Fibroblast of villous mesenchyme (primary cell): ENCODE measurements at places on chromosomes 11 and 22. TPM values are rescaled to one million over a fixed set of nuclear protein-coding genes. Genes with fewer than 3 reads are reported as not detected.

DNA sequence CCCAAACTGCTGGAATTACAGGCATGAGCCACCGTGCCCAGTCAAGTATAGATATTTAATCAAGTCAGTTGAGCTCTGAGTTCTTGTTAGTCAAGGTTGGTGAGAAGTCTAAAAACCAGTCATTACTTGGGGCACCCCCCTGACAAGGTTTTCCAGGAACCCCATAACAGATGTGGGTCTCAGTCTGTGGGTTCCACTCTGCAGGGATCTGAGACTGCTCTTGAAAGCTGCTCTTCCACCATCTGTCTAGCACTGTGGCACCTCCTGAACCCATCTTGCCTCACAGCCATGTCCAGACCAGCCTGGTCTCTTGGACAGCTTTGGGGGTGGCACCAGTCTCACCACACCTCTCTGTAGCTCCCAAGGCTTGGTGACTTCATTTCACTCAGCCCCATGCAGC, 44.3 kb upstream of the PLET1 start:
- DNase-seq = no peak

DNA sequence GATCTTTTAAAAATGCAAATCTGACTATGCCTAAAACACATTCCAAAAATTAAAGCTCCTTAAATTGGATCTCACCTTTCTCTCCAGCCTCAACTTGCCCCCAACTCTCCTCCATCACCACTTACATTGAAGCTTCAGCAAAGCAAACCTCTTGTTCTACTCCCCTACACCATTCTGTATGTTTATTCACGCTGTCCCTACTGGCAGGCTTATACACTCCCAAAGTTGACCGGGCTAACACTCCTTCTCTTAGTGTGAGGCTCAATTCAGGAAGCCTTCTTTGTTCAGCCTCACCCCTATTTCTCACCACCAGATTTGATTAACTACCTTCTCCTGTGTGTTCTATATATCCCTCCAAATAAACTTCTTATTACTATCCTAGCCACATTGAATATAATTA, 1.8 kb upstream of the GDPD4 start:
- no peak for DNase-seq

DNA sequence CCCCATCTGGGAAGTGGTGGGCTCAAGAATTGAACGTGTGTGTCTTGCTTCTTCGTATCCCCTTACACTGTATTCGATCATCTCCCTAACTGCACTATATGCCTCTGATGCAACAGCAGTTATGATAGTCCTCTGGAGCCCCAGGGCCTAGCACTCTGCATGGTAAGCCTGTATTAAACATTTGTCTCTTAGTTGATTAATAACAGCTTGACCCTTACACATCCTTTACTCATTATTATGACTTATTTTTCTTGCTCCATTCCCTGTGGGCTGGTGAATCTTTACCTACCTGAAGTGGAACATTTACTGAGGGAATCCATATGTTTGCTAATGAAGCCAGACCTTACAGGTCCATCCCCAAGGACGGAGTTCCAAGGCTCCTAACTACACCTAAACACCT, 5.6 kb downstream of the STX3 start:
- DNase-seq = no peak

GRCh38 chr22:25764270-25765015, 22.5 kb downstream of the MYO18B start:
- no peak for DNase-seq

DNA sequence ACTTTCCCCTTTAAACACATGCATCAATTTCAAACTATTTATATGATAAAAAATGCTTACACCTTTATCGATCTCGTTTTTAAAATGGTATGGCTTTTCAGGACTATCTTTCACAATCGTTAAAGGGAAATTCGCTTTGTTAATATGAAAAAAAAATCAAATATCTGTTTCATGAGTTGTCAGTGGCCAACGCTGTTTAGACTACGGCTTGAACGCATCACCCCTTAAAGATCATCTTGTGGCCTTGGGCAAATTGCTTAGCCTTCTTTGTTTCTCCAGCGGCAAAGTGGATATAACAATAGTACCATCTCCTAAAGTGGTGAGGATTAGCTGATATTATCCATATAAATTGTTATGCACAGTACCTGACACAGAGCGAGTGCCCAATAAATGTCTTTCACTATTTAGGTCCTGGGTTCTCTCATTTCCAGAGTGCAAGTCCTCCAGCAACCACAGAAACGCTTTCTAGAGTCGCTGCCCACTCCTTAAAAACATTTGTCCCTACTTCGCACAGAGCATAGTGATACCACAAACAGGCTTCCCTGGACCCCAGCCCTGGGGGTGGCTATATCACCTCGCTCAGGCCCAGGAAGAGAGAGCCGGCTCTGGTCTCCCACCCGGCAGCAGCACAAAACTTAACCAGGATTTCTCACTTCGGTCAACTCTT, 904 bp downstream of the SLC35F2 start:
- DNase-seq = peak; percentile 13

DNA sequence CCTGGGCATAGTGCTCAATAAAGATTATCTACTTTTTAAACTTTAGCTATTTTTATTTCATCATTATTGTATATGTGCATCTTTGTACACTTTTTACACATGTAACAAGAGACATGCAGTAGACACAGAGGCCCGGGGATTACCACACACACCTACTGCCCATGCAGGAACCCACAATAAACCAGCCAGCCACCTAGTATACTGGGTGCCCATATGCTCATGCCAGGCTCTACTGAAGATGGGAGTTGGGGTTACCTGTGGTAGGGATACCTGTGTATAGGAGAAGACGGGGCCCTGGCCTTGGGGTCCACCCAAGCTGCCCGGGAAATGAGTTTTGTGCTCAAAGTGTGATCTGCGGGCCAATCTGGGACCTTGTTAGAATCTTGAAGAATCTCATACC, 31.2 kb upstream of the P2RY2 start:
- no peak for DNase-seq

DNA sequence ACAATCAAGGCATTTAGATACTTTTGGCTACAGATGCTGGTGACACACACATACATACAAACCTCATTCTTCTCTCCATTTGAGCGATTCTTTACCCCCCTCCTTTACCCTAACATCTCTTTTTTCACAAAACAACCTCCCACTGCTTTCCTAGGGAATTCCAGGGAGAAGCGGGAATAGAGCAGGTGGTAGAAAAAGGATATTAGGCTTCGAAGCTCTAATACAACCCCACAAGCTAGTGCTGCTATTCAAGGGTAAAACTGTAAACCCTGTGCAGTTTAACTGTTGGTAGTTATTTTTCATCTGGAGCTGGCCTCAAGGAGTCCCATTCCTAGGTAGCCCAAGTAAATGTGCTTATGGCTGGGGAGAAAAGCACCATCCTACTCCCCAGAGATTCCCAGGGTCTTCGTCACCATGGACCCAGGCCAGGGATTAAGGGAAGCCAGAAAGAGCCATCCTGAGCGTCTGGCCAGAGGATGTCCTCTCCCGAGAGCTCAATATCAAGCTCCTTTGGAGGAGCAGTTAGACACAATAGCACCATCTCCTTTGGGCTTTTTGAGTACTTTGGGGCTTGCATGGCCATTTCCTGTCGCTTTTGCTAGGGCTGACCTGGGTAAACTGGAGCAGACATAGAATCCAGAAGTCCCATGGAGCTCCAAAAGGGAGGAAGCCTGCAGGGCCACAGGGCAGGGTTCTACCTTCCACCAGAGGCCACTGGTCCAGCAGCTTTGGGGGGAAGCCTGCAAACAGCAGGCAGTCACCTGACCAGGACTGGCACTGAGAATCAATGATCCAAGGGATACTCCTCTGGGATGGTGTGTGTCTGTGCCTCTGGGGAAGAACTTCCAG, 3.1 kb downstream of the MAML2 start:
- DNase-seq = no peak

DNA sequence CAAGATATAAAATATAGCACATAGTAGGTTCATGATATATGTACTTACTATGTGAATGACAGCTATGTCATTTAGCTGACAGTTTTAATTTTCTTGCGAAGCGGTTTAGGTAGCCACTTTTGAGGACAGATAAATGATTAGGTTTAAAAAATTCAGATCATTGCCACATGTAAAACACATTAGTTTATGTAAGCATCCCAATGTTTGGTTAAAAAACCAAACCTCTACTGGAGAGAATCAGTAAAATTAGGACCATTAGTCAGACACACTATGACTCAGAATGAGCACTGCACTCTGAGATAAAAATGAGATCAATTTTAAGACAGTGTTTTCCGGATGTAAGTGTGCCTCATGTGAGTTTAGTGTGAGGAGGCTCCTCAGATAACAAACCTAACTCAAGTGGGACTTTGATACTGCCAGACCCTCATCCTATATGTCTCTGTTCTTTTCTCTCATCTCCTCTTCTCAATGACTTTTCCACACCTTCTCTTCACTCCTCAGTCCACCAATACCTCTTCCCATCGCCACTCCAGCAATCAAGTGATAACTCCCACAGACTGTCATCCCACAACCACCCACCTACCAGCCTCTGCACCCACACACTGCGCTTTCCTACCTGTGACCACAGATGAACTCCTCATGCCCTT, 6.8 kb upstream of the OR2AT4 start:
- peak; percentile 74 for DNase-seq

The GDPD4 gene
- total RNA-seq = 0.43 and 0.64 TPM in 2 replicates

The TESMIN gene
- 0.32 and 2.6 TPM in 2 replicates for total RNA-seq

The C11orf97 gene
- total RNA-seq = not detected in 2 replicates

The RCE1 gene
- 11.7 and 16.8 TPM in 2 replicates for total RNA-seq

The SART1 gene
- 25.5 and 26.7 TPM in 2 replicates for total RNA-seq

The PARVG gene
- not detected in 2 replicates for total RNA-seq
